ENCODE measurements at places on chromosomes 4 and X. TPM values are rescaled to one million over a fixed set of nuclear protein-coding genes. Genes with fewer than 3 reads are reported as not detected.

FAM120C gene
- total RNA-seq = 7.5 TPM

VCX gene
- total RNA-seq = not detected

ENAM gene
- 0.69 TPM for total RNA-seq

TLR8 gene
- total RNA-seq = 2.1 TPM

TMSB15C gene
- total RNA-seq = 7.6 TPM

EDNRA gene
- 51.1 TPM for total RNA-seq

GYPE gene
- total RNA-seq = 2.6 TPM

BST1 gene
- 6.8 TPM for total RNA-seq

CYBB gene
- 38.0 TPM for total RNA-seq

PI4K2B gene
- total RNA-seq = 16.4 TPM

SH3RF1 gene
- total RNA-seq = 20.4 TPM

CTAG1B gene
- not detected for total RNA-seq

ADGRG2 gene
- total RNA-seq = 2.4 TPM

MAGEB18 gene
- total RNA-seq = not detected

RBM47 gene
- 16.3 TPM for total RNA-seq

PSAPL1 gene
- 18.6 TPM for total RNA-seq

MAGEC2 gene
- total RNA-seq = not detected

L1CAM gene
- 3.6 TPM for total RNA-seq

FGD1 gene
- 4.6 TPM for total RNA-seq

CYTL1 gene
- total RNA-seq = 8.9 TPM

SAGE1 gene
- total RNA-seq = not detected

ESX1 gene
- total RNA-seq = not detected

CACNA1F gene
- 0.10 TPM for total RNA-seq

F11 gene
- total RNA-seq = not detected

MAGEC3 gene
- total RNA-seq = not detected

TIGD2 gene
- total RNA-seq = 5.2 TPM

PLK4 gene
- total RNA-seq = 15.4 TPM

TLR2 gene
- 10.2 TPM for total RNA-seq

GPRASP3 gene
- 8.4 TPM for total RNA-seq

CDS1 gene
- 9.9 TPM for total RNA-seq

TRPC3 gene
- total RNA-seq = 3.1 TPM

MAGEE2 gene
- not detected for total RNA-seq

WAS gene
- 5.6 TPM for total RNA-seq

CHRDL1 gene
- total RNA-seq = 13.4 TPM

CXCL11 gene
- total RNA-seq = 0.49 TPM

NHS gene
- 6.6 TPM for total RNA-seq

CEP135 gene
- 11.0 TPM for total RNA-seq
